NCI-H1048 (cell line): ENCODE measurements at places on chromosomes 4 and X.

DNA sequence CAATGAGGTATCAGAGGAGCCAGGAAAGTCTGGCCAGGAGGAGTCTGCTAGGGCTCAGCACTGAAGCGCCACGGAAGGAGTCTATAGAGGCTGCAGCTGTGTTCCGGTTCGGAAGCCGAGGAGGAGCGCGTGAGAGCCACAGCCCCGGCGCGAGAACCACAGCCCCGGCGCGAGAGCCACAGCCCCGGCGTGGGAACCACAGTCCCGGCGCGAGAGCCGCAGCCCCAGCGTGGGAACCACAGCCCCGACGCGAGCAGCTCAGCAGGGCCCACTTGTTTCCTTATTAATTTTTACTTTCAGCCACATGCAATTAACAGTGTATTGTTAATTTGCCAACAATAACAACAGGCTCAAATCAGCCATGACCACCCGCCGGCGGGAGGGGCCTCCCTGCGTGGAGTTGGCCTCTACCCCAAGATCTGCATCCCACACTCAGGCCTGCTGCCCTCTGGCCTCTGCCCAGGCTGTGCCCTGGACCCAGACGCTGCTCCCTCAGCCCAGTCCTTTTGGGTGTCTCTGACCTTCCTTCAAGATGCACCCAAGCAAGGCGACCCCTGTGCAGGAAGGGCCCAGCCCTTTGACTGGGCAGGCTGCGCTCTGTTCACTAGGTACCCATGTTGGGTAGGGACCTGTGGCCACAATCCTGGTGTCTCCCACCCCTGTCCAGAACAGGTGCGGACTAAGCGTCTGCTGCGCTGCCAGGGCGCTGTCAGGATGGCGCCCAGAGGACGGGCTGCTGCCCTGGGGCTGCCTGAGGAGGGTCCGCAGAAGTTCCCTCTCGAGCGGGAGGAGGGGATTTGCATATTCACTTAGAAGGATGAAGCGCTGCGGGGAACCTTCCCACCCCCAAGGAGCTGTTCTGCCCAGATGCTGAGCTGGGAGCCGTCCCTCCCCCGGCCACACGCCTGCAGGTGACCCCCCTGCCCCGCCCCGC is 113.8 kb downstream of the ADRA2C start:
- DNase-seq = no peak

DNA sequence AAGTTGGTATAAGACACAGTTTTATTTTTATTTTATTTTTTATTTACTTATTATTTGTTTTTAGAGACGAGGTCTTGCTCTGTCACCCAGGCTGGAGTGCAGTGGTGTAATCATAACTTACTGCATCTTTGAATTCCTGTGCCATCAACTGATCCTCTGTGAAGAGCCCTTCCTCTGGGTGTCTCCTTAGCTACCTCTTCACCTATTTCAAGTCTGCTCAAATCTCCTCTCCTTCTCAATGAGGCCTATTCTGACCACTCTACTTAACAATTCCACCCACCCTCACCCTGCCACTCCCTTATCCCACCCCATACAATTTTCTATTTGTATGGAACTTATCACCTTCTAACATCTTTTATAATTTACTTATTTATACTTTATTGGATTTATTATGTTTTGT is 183.4 kb downstream of the PPP3CA start:
- no peak for DNase-seq

DNA sequence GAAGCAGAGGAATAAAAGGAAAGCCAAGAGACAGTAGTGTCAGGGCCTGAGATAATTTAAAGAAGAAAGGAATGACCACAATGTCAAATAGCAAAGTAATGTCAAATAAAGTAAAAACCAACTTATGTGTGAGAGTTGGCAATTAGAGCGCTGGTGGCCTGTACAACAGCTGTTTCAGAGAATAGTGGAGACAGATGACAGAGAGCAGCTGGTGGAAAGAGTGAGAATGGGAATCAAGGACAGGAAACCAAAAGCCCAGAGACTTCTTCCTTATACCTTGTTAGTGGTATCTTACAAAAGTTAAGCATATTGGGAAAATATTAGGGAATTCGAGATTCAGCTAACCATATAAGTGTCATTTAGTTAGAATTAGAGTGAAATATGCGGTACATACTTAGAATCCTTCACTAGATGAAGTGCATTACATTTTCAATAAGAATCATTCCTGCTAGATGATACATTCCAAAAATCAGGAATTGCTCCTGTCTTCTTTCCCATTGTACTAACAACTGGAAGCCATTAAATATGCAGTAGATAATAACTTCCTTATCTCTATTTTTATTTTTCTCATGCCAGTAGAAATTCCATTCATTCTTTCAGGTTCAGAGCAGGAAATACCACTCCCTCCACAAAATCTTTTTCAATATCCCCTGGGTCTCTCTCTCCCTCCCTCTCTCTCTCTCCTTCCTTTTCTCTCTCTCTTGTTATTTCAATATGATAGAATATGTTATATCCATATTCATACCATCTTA is 525.4 kb downstream of the CENPC start:
- no peak for DNase-seq

- no peak for DNase-seq
Measured at GRCh38 chrX:130079824-130080406, 30.4 kb downstream of the ELF4 start.

DNA sequence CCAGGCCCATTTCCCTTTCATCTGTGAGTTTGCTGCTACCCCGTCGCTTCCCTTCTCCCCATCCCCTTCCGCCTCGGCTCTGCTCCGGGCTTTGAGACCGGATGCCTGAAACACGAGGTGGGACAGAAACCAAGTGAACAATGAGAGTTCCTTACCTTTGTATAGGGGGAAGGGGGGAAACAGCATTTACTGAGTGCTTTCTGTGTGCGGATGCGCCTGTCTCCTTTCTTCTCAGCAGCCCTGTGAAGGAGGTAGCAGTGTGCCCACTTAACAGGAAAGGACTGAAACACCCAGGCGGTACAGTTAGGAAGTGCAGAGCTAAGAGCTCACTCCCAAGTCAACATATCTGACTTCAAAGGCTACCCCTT is 43.2 kb upstream of the TMSB15B start:
- DNase-seq = no peak

DNA sequence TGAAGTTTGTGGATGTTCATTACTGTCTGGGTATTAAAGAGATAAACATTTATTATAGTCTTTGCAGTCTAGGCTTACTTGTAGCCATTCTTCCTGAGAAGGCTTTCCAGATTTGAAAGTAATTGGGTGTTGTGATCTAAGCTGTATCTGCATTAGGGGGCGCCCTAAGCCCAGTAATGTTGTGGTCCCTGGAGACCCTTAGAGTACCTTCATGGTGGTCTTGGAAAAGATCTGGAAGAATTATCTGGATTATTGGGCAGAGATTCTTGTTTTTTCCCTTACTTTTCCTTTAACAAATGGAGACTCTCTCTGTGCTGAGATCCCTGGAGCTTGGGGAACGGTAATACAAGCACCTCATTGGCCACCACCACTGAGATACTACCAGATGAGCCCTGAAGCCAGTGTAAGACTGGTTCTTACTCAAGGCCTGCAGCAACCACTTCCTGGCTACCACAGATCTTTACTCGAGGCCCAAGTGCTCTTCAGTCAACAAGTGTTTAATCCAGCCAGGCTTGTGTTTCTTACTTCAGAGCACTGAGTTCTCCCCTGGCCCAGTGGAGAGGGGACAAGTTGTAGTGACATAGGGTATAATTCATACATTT is 63.1 kb downstream of the RTL3 start:
- no peak for DNase-seq
